Thyroid gland (tissue), 4 donors: ENCODE measurements at places on chromosomes 3 and 15.
A peak's percentile ranks its signal among the peaks of the same experiment; 100 is the strongest.

GRCh38 chr15:68609629-68610028 lies 30.8 kb downstream of the CORO2B start:
- peak overlapping the region; percentile 60 for H3K27ac ChIP-seq
- peak; percentile 37 for DNase-seq
- H3K36me3 ChIP-seq = no peaks in the 10 kb centered on the region
- no peak overlapping the region for H3K4me3 ChIP-seq
- no peaks in the 10 kb centered on the region for H3K27me3 ChIP-seq
- peaks cover 29% of the 10 kb centered on the region for H3K4me1 ChIP-seq

DNA sequence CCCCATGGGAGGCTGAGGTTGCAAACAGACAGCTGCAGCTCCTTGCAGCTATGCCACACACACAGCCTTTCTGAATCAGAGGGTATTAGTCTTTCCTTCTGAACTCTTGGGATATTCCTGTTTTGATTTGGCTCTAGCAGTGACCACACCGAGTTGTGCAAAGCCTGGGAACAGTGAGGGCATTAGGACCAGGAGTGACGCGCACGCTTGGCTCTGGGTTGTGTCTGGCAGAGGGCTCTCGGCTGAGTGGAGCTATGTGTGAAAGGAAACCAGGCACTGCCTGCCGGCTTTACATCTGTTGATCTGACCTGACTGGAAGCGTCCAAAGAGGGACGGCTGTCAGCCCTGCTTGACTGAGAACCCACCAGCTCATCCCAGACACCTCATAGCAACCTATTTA lies at the start of gene GALNT15:
GALNT15 (plus strand) TSS at position 292 of the 400 bp plus-strand sequence. CDS start 472 bp downstream, outside the sequence.
- H3K27ac ChIP-seq = peak within 1 kb of the TSS; percentile 46
- peaks cover 16% of the 10 kb centered on the region for H3K4me1 ChIP-seq
- DNase-seq = peak; percentile 79
- no peaks in the 10 kb centered on the region for H3K36me3 ChIP-seq
- H3K27me3 ChIP-seq = no peaks in the 10 kb centered on the region

- no peak overlapping the region for H3K27ac ChIP-seq
- no peak overlapping the region for H3K4me3 ChIP-seq
- no peaks in the 10 kb centered on the region for H3K36me3 ChIP-seq
- DNase-seq = no peak
Measured at GRCh38 chr3:117761703-117762620, 1052.4 kb downstream of the TUSC7 start.

DNA sequence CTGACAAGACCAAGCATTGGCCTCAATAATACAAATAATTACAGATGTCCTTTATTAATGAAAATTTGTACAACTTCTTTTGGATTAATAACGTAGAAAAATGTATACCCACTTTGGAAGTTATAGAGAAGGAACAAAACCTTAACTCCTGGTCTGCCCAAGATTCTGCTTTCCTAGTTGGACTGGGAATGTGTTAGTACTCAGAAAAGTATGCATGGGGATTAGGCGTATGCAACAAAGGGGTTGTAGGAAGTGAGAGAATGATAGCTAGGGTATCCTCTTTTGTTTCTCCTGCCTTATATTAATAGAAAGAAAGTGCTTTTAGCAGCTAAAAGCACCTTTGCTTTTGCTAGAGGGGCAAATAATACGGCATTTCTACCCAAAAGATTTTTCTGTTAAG lies 116.2 kb upstream of the LRRFIP2 start:
- no peak for DNase-seq
- H3K36me3 ChIP-seq = peaks cover 7% of the 10 kb centered on the region
- H3K4me1 ChIP-seq = no peaks in the 10 kb centered on the region
- H3K27me3 ChIP-seq = no peaks in the 10 kb centered on the region

DNA sequence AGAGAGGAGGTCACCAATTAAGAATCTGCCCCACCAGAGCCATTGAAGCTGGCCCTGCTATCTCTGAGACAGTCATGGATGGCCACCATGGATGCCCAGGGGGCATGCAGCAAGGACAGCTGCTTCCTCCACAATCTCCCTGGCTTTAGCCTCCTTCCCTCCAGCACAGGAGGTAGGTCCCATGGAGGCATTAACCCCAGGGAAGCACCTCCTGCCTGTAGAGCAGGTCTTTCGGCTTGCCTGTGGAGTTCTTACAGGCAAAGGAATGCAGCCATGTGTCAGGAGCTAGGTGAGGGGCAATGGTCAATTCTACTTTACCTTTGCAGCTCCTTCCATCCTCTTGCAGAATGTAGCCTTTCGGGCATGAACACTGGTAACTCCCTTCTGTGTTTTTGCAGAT lies 93.8 kb downstream of the DUT start:
- no peak overlapping the region for H3K27ac ChIP-seq
- peaks cover 41% of the 10 kb centered on the region for H3K36me3 ChIP-seq
- H3K4me1 ChIP-seq = no peaks in the 10 kb centered on the region
- no peak for DNase-seq

GRCh38 chr15:34275154-34275553 lies 50.3 kb downstream of the EMC4 start:
- H3K36me3 ChIP-seq = no peaks in the 10 kb centered on the region
- H3K27me3 ChIP-seq = no peaks in the 10 kb centered on the region
- DNase-seq = no peak
- peaks cover 5% of the 10 kb centered on the region for H3K4me1 ChIP-seq
- no peak overlapping the region for H3K27ac ChIP-seq
- no peak overlapping the region for H3K4me3 ChIP-seq
